ENCODE measurements at places on chromosomes 5 and 9.

GRCh38 chr5:101796427-101796826 is 499.7 kb downstream of the SLCO4C1 start:
- DNase-seq: no peak

DNA sequence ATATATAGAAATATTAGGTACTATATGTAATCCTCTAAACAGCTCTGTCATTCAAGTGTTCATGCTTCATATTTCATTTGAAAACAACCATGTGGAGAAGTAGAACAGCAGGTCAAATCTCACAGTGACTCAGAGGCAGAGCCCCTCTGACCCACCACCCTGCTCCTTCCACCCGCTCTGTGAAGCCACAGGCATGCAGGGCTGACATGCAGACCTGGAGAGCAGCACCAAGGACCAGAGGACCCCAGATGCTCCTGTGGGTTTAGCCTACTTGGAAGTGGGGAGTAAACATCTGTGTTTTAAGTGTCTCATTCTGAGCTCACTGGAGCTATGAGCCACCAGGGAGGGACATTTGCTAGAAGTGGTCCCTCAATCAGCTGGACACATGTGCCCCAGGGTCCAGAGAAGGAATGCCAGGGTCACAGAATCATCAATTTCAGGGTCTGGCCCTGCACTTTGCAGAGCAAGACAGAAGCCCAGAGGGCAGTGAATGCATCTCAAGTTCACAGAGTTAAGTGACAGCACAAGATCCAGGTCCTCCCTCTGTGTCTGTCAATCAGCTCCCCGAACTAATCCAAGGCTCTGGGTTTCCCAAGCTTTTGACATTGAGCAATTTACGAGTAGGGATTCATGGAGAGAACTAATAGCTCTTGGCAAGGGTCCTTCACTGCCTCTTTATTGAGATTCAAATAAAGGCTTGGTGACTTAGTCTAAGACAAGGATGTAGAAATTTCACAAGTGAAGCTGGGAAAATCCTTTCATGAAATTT is 441.1 kb downstream of the SEMA5A start:
- no peak for DNase-seq

- DNase-seq: no peak
Observed at GRCh38 chr9:128928624-128929023, 7.8 kb downstream of the PHYHD1 start.

DNA sequence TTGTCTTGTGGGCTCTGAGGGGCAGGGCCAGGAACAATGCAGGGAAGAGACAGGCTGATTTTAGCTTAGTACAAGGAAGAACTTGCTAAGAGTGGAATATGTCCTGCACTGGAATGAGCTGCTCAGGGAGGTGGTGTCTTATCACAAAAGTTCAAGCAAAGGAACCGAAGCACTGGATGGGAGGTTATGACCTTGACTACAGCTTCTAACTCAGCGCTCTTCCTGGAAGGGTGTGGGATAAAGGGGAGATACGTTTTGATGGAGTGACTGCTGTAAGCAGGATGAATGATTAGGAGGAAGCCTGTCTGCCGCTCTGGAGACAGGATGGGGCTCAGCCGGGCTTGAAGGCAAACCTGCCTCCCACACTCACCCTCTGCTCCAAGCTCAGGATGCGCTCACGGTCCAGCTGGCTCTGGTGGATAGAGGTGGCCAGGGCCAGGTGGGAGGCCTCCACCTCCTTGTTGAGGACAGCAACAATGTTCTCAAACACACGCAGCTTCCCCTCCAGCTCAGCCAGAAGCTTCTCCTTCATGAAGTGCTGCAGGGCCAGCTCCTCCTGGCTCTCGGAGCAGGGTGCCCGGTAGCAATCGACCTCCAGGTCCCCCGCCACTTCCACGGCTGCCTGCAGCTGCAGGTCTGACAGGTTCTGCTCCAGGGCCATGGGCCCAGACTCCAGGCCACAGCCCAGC is 13.5 kb downstream of the TRAF1 start:
- DNase-seq: no peak

- DNase-seq: no peak
Observed at GRCh38 chr5:30267026-30267425, 926.5 kb upstream of the CDH6 start.

DNA sequence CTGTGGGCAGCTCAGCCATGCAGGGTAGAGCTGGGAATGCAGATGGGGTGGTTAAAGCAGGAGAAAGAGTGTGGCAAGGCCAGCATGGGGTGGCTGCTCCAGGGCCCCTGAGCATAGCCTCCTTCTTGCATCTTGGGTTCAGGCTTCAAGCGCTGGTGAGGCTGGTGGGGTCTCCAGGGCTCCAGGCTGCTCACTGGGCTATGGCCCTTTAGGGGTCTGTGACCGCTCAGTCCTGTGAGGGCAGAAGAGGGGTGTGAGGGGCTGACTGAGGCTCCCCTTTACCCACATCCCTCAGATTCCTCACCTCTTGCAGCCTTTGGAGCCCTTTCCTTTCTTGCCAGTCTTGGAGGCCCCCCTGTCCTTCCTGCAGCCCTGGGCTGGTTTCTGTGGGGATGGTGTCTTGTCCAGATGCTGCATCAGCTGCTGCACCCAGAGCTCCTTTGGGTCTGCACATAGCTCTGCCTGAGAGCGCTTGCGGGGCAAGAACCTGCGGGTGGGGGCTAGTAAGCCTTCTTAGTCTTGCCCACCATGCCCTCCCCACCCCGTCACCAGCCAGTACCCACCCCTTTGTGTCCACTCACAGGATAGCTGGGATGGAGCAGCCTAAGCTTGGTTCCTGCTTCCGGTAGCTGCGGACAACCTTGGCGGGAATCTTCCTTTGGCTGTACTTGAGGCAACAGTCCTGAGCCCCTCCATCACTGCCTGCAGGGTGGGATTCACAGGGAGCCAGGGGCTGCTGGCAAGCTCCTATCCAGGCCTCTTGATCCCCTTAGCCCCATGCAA is 549 bp downstream of the CCL21 start:
- no peak for DNase-seq

- no peak for DNase-seq
Observed at GRCh38 chr5:67045816-67046740, 150.5 kb downstream of the CD180 start.

- DNase-seq: no peak
Observed at GRCh38 chr5:6496207-6496584, 47.5 kb downstream of the UBE2QL1 start.

DNA sequence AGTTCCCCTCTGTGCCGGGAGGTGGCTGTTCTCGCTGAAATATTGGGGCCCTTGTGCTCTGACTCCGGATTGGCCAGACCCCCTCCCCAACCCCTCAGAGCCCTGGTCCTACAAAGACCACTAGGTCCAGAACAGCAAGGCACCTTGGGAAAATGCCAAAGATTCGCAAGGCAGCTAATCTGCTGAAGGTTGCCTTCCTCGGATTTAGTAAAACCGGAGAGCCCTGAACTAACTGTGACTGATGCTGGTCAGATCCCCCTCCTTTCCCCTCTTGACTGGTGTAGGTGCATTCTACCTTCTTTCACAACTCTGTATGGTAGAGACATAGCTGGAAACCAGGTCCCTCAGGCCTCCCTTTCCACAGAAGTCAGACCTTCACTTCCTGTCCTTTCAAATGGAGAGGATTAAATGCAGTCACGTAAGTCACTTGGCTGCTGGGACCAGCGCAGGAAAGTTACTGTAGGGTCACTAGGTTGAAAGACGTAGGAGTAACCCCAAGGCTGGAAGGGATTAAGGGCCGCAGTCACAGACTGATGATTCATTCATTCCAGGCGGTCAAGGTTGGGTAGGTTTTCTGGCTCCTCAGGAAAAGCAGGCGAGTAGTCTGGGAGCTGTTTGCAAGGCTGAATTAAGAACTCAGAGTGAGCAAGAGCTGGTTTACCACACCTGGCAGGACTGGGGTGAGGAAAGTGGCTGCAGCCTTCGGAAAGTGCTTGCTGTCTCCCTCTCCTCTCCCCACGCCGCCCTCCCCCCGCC is 5.3 kb downstream of the BARX1 start:
- DNase-seq: no peak

DNA sequence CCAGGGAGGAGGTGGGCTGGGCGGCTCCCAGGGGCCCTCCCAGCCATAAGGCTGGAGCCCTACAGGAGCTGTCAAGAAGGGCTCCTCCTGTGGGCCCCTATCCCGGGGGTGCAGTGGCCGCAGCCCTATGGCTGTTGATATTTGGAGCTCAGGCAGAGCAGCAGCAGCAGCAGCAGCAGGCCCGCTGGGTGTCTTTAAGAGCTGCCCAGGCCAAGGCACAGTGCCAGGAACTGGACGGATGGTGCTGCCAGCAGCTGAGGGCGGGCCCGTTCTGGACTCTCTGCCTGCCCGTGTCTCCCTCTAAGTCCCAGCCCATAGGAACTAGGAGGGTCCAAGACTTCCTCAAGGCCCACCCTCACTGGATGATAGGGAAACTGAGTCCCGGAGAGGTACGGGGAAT is 3.6 kb downstream of the AK1 start:
- DNase-seq: no peak

GRCh38 chr9:76027416-76027815 is 136.9 kb downstream of the PCSK5 start:
- DNase-seq: peak; percentile 50

- no peak for DNase-seq
Observed at GRCh38 chr9:73179589-73179988, 27.9 kb downstream of the ANXA1 start.

GRCh38 chr9:120625222-120625621 is 45.3 kb upstream of the CDK5RAP2 start:
- no peak for DNase-seq

DNA sequence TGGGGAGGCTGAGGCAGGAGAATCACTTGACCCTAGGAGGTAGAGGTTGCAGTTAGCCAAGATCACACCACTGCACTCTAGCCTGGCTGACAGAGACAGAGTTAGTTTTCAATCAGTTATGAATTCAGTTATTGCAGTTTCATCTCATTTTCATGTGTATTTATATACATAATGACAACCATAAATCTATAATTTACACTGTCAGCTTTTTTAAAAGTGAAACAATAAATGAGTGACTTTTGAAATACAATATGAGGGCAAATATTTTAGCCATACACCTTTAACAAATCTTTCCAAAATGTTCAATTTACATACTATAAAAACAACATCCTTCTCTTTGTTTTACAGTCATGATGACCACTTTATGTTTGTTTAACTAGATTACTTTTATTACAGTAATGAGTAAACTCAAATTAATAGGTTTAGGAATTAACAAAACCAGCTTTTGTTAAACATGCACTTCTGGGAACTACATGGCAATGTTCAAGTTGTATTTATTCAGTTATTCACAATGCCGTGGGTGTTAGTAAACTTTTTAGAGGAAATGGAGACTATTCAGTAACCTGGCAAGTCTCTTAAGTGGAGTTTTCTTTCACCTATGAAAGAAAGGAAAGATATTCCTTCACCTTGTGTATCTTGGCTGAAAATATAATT is 12.7 kb downstream of the TYRP1 start:
- no peak for DNase-seq

GRCh38 chr9:93456504-93456903 is 3.1 kb upstream of the FAM120AOS start:
- peak; percentile 5 for DNase-seq

DNA sequence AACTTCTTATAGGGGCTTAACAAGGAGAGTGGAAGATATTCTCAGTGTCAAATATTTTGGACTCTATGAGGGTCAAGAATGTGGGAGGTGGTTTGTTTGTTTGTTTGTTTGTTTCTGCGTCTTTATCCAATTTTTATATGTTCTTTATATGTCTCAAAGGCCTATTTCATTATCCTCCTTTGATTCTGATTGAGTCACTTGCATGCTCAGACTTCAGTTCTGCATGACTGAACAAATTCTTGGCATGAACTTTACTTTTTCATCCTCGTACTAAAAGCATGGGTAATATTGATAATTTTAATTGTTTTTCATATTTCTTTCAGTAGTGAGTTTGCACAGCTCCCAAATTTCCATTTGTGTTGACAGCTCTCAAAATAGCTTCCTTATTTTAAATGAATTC is 19.2 kb upstream of the ERBIN start:
- DNase-seq: no peak

Measured in central memory CD4-positive, alpha-beta T cell (primary cell).